ENCODE measurements at places on chromosomes 3 and 15. TPM values are rescaled to one million over a fixed set of nuclear protein-coding genes. Genes with fewer than 3 reads are reported as not detected.

GRCh38 chr15:71733122-71733521 is 77.2 kb upstream of the NR2E3 start:
- DNase-seq = no peak

- DNase-seq = no peak
Measured at GRCh38 chr3:154285221-154285620, 39.1 kb downstream of the DHX36 start.

- peak; percentile 72 for DNase-seq
Measured at GRCh38 chr3:100401674-100402041, 319 bp downstream of the LNP1 start.

DNA sequence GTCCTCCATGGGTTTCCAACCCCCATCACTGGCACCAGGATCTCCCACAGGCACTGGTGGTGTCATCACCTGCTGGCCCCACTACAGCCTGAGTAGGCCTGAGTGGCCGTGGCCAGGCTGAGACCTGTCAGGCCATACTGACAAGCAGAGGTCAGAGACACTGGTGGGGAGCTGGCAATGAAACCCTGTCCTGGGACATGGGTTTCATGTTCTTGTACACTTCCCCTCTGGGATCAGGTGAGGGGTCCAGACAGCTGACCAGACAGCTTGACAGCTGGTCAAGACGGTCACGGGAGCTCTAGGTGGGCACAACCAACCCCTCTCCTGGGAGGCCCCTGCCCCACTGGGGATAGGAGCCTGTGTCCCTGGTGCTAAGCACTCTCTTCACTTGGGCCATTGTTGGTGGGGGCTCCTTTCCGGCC is 13.1 kb downstream of the ZBTB47 start:
- no peak for DNase-seq

DNA sequence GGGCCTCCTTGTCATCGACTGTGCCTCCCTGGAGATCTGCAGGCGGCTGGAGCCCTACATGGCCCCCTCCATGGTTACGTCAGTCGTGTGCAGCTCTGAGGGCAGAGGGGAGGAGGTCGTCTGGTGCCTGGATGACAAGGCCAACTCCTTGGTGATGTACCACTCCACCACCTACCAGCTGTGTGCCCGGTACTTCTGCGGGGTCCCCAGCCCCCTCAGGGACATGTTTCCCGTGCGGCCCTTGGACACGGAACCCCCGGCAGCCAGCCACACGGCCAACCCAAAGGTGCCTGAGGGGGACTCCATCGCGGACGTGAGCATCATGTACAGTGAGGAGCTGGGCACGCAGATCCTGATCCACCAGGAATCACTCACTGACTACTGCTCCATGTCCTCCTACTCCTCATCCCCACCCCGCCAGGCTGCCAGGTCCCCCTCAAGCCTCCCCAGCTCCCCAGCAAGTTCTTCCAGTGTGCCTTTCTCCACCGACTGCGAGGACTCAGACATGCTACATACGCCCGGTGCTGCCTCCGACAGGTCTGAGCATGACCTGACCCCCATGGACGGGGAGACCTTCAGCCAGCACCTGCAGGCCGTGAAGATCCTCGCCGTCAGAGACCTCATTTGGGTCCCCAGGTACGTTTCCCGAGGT is 146.5 kb downstream of the LRRK1 start:
- DNase-seq = no peak

DNA sequence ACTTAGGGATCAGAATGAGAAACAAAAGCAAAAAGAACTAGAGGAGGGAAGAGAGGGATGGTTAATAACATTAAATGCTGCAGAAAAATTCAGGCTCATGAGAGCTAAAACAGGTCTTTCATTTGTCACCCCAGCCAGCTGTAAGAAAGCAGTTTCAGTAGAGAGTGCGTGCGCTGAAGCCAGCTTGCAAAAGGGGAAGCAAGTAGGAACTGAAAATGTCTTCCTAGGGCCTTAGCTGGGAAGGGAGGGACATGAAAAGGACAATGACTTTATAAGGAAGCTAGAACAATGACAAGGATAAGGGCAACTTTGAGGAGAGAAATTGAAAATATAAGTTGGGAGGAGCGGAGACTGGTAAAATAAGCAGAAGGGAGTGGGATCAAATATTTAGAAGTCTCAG is 3.1 kb downstream of the CIAO2A start:
- DNase-seq = no peak

DNA sequence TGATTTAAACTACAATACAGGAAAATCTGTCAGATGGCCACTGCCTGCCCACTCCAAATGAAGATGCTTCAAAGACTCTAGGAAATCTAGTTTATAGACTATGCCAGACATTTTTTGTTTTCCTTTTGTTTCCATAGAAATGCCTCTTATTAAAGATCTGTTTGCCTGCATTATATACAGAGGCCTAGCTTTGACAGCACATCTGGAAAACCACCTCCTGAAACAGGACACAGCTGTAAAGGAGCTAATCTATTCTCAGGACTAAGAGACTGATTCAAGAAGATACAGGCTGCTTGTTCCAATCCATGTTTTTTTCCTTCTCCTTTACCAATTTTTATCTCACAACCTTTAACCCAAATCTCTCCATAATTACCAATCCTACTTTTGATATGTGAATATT is 75.3 kb upstream of the STRIT1 start:
- no peak for DNase-seq

DNA sequence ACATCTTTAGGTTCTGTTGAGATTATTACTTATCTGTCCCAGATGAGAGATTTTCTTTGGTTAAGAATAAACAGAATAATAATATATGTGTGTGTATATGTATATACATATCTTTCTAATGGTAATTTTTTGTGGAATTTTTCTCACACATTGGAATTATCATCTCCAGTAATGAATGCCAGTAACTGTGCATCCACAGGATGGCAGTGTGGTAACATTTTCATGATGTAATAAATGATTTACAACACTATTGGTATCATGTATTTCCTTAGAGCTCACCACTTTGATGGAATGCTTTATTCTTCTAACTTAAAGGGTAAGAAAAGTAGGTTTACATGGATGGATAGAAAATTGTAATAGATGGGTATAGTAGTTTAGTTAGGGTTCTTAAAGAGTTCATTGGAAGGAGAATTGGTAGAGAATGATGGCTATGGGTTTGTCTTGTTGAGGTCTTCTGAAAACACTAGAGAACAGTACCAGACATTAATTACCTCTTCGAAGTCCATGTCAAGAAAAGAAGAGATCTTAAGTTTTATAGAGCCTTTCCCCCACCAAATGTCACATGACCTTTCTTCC is 78.1 kb downstream of the STT3B start:
- DNase-seq = peak; percentile 32

GRCh38 chr3:17915341-17915740 is 172.9 kb upstream of the TBC1D5 start:
- peak; percentile 29 for DNase-seq

- no peak for DNase-seq
Measured at GRCh38 chr3:72033666-72034428, 248.9 kb upstream of the PROK2 start.

GRCh38 chr3:113186566-113186965 is 24.8 kb upstream of the BOC start:
- no peak for DNase-seq

DNA sequence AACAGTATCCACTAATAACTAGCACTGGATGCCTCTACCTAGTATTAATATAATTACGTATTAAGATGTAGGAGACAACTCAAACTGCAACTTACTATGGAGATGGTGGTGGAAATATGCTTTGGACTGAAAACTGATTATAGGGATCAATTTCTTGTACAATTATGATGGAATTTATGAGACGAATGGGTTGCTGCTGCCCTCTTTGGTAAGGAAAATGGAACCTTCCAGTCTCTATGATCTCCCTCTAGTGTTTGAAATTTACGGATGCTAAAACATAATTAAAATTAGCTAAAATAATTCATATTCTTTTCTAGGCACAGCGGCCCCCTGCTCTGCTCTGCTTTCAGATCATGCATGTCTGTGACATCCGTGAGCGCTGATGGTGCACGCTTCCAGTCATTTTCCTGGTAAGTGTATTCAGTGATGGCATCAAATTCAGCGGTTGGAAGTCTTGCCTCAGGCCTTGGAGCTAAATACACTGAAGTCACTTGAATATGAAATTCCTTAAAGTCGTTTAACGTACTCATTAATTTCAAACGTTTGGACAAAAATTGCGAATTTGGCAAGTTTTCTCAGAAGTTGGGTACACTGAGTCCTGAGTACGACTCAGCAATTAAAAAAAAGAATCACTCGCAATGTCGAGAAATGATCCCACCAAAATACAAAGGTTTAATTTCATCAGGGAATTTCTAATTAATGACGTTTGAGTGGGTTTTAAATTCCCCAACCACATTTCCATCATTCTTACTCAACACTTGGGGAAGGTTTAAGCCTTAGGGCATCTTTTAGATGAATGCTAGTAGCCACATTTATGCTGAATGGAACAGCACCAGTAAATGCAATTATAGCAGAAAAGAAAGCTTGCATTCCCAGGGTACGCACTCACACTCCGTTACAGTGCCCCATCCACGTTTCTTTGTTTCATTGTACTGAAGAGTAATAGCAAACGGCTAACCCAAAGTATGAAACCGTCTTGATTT is 132.6 kb downstream of the NR2F2 start:
- peak; percentile 78 for DNase-seq

- DNase-seq = peak; percentile 8
Measured at GRCh38 chr3:142239421-142239820, 14.0 kb upstream of the GK5 start.

- no peak for DNase-seq
Measured at GRCh38 chr15:60843482-60843881, 364.5 kb upstream of the ICE2 start.

DNA sequence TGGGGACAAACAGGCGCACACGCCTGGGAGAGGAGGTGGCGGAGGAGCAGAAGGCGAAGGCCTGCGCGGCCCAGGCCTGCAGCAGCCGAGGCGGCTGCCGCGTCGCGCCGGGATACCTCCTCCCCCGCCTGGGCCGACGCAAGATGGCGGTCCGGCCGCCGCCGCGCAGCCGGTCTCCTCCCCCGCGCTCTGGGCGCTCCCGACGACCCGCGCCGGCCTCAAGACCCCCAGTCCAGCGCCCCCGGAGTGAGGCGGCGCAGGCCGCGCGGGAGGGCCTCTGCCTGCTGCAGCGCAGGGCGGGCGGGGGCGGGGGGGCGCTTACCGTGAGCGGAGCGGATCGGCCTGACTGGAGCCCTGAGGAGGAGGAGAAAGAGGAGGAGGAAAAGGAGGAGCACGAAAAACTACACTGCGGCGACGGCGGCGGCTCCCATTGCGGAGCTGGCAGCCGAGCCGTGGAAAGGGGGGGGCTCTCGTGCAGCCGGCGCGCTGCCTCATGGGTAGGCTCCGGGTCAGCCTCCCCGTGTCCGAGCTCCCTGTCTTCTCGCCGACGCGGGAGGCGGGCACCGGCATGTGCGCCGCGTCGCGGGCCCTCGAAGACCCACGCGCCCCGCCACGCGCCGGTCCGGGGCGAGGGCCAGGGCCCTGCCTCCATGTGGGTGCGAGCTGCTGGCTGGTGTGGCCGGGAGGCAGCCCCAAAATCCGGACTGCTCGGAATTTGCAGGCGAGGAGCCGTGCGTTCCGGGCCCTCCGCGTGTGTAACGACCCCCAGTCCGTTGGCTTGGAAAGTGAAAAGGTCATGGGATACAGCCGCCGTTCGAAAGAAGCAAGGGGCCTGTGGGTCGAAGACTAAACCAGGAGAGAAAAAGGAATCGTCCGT is at the start of gene ZNF280D:
ZNF280D (minus strand) TSS at position 374 of the 877 bp plus-strand sequence. CDS start 26,400 bp downstream, outside the sequence.
- peak; percentile 84 for DNase-seq

GRCh38 chr3:52171514-52172261 is 17.5 kb upstream of the POC1A start:
- peak; percentile 62 for DNase-seq

GRCh38 chr3:117666325-117666724 is 956.7 kb downstream of the TUSC7 start:
- no peak for DNase-seq

GRCh38 chr3:30282154-30282696 is 324.2 kb upstream of the TGFBR2 start:
- DNase-seq = peak; percentile 92

- peak; percentile 63 for DNase-seq
Measured at GRCh38 chr15:60358935-60359682, 38.7 kb downstream of the ANXA2 start.

DNA sequence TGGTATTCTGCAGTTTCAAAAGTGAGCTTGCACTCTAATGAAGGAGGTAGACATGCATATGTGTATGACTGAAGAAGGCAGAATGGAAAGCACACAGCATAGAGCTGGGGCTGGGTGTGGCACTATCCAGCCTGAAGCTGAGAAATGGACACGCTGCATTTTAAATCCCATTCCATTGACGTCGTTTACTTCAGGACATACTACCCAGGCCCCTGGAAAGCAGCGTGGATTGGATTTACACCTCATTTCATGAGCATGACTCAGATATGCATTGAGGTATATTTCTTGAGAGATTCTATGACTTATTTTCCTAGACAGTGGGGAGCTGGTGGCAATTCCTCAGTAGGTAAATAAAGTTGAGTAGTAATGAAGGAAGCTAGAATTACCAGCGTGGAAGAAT is 101.4 kb downstream of the ABI3BP start:
- DNase-seq = no peak

DNA sequence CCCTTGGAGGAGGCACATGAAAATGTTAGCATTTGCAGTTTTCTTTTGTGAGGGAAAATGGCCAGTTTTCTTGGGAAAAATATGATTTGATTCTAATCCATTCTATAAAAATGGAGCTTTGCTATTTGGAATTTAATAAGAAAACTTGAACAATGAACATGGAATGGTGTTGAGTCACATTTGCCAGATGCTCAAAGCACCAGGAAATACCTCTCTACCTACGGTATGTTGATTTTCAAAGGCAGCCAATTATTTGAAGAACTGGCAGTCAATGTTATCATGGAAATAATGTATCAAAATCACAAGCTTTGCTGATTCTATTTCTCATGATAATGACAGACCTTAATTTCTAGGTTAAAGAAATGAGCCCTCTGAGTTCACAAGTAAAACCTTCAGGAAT is 14.9 kb downstream of the NME9 start:
- DNase-seq = peak; percentile 23

The TMEM212 gene
- total RNA-seq = not detected

The MRAS gene
- 11.2 TPM for total RNA-seq

The NGRN gene
- 101 TPM for total RNA-seq

The GPR149 gene
- not detected for total RNA-seq

The ZPLD1 gene
- not detected for total RNA-seq

The TMC3 gene
- total RNA-seq = not detected

The STX19 gene
- not detected for total RNA-seq

The IL5RA gene
- not detected for total RNA-seq

The CSTA gene
- total RNA-seq = 0.30 TPM

The ZNF639 gene
- 87.3 TPM for total RNA-seq

The TP63 gene
- total RNA-seq = 0.07 TPM

The NPAP1 gene
- not detected for total RNA-seq
